HT-29 (cell line): ENCODE measurements at places on chromosomes 12 and 14.

- no peak for DNase-seq
Observed at GRCh38 chr14:28902930-28903329, 136.3 kb downstream of the FOXG1 start.

DNA sequence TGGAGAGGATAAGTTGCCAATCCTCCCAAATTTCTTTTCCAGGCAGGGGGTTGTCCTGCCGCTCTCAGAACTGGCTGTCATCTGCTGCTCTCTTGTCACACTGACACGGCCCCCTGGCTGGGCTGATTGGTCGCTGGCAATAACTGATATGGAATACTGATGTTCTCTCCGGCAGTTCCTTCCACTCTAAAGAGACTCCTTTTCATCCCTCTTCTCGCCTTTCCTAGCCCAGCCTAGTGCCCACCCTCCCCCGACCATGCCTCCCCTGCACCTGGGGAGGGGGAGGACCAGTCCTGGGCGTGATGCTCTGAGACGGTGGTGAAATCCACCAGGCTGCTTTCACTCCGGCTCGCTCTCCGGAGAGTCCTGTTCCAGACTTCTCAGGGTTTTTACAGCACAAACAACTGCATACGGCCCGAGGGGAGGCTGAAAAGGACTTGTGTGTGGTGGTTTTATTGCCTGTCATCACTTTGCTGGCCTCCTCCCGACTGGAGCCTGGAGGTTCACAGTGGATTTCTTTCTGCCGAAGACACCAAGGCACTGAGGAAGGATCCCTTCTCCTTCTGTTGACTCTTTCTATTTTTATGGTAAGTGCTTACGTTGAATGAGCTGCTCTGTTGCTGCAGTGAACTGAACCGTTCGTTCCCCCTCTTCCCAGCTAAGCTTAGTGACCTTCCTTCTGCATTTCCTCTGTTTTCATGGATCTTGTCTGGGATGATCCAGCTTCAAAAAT lies at the start of gene ANO4:
ANO4 (plus strand) TSS at position 336 of the 733 bp plus-strand sequence. CDS start 107,010 bp downstream, outside the sequence.
- no peak for DNase-seq

DNA sequence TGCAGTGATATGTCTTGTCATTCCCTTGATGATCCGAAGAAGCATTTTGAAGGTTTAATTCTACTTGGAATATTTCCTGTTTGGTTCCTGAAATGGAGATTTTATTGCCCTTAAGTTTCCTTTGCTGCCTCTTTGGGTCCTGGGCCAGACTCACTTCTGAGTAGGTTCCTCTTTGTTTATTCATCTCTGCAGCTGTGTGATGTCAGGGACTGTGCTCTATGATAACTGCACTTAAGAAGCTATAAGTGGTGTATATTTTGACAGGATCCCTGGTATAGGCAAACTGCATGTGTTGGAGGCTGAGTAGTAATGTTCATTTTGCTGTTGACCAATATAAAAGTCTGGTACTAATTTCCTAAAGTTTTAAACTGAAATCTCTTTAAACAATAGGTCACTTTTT lies at the start of gene KLRC4:
KLRC4 (minus strand) TSS at position 366 of the 400 bp plus-strand sequence; CDS start at position 184, 182 bp downstream.
- no peak for DNase-seq

DNA sequence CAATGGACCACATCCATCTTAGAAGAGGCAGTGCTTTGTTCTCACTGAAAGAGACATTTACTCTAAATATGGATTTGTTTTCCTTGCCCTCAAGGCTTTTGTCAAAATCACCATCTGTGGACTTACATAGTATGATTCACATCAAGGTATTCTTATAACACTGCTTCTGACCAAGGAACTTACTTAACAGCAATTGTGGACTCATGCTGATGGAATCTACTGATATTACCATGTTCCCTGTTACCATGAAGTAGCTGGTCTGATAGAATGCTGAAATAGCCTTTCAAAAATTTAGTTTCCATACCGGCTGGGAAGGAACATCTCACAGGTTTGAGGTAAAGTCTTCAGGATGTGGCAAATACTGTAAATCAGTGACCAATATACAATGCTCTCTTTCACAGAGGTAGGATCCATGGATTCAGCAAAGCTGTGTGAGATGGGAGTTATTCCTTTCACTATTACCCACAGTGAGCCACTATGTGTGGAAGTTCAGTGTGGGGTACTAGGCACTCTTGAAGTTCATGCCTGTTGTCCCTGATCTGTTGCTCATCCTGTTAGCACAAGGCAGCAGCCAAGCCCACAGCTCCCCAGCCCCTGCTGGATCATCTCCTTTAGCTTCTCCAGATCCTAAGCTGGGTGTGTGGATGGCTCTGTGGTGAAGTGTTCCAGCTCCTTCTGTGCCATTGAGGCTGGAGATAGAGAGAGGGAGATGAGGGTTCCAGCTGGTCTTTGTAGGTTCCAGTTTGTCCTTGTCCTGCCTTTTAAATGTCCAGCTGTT lies 126.4 kb downstream of the ATP23 start:
- peak; percentile 5 for DNase-seq
